Activated CD4-positive, alpha-beta T cell treated with anti-CD3 and anti-CD28 coated beads for 1 hour (primary cell): ENCODE measurements at places on chromosomes 3 and 15.

- no peak for DNase-seq
Observed at GRCh38 chr3:183359036-183359435, 69.4 kb downstream of the MCF2L2 start.

DNA sequence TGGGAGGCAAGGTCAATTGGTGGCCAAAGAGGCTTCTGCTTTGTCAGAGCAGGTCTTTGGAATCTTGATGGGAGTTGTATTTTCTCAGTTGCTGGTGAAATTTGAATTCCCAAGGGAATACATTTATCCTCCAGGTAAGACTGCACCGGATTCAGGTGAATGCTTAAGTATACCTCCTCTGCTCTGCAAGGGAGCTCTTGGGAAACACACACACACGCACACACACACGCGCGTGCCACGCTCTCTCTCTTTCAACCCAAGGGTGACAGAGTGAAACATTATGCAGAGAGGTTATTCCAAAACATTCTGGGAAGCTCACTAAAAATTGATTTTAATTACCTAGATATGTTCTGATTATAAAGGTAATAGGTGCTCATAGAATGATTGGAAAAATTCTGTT lies 33.7 kb downstream of the ST6GAL1 start:
- no peak for DNase-seq

DNA sequence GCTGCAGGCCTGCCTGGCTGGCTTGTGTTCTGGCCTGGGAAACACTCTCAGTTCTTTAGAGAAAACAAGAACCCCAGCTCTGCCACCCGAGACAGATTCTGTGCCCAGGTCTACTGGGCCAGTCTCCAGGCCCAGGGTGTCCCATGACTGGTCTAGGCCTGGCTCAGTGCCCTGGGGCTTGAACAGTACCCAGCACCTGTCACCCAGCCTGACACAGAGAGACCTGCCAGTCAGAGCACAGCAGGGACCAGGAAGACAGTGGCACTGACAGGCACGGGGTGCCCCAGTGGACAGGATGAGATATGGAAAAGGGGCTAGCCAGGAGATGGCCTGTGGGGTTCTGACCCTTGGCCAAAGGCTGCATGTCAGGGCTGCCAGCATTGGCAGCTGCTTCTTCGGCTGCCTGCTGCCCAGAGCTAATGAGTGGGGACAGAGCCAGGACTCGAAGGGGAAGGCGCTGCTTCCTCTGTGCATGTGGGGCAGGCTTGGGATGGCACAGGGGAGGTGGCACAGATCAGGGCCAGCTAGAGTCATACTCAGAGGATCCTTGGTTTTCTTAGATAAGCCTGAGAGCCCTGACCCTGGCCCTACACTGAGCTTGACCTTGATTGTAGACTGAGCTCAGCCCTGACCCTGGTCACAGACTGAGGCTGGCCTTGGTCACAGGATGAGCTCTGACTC lies 15.1 kb downstream of the CCDC33 start:
- DNase-seq: no peak

DNA sequence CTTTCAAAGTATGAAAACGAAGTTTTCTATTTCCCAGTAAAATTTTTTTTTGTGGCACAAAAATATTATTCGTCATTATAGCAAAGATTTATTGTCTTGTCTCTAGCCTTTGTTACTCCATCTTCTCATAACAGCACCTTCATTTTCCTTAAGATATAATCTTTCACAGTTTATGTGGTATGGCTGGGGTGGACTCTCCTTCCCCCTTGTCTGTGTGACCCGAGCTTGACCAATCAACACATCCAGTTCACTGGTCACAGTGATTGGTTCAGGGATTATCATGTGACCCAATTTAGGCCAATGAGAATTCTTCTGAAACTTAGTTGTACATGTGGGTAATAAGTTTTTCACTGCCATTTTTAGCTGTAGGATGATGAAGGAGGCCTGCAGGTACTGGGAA lies 71.2 kb upstream of the DCBLD2 start:
- no peak for DNase-seq

DNA sequence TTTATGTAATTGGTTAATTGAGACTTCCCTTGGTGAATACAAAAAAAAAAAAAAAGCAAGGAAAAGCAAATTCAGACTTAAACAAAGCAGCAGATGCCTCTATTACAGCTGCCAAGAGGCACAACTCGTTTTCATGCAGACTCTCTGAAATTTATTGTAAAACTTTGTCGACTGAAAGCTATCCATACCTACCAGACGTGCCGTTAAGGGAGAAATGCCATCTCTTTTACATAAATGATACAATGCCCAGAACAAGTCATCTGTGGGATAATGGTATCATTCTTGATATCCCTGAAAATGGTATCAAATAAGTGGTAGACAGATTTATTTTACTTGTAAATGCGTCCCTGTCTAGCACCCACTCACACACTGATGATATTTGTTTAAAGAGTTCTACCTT lies 724.2 kb downstream of the NSUN3 start:
- no peak for DNase-seq

- DNase-seq: no peak
Observed at GRCh38 chr15:27358751-27359434, 387.9 kb downstream of the GABRG3 start.

- DNase-seq: no peak
Observed at GRCh38 chr3:184751204-184752040, 39.6 kb upstream of the MAGEF1 start.

- DNase-seq: no peak
Observed at GRCh38 chr3:122497425-122497824, 17.3 kb downstream of the KPNA1 start.

GRCh38 chr15:101562428-101563059 lies 73.0 kb upstream of the PCSK6 start:
- DNase-seq: no peak
